Psoas muscle (tissue), 8 donors: ENCODE measurements at places on chromosomes 11 and 22.

- no peak for DNase-seq
Measured at GRCh38 chr11:102729849-102730815, 5.4 kb upstream of the MMP8 start.

DNA sequence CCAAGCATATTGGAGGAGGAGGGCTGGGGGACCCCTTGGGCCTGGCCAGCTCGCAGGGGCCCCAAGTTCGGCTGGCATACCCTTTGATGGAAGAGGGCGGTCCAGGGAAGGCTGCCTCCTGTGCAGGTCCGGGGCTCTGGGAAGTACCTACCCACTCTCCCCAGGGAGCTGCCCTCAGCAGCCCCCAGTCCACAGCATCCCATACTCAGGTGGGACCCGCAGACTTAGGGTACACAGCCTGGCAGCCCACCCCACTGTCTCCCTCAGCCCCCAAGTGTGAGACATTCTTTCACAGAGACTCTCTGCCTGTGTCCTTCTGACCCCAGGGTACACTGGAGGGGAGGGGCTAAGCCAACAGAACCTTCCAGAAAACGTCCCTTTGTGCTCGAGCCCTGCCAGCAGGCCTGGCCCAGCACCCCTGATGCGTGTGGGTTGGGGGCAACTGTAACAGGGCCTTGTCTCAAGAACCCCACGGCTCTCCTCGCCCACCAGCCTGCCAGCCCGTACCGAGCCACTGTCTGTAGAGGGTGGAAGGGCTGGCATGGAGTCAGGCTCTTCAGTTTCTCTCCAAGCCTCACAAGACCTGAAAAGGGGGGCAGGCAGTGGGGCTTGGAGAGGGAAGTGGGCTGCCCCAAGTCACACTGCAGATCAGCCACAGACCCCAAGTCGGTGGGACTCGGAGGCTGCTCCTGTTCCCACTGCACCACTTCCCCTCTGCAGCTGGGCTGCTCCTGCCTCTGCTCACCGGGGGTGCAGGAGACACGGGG, 7.0 kb upstream of the TNFRSF13C start:
- no peak for DNase-seq

DNA sequence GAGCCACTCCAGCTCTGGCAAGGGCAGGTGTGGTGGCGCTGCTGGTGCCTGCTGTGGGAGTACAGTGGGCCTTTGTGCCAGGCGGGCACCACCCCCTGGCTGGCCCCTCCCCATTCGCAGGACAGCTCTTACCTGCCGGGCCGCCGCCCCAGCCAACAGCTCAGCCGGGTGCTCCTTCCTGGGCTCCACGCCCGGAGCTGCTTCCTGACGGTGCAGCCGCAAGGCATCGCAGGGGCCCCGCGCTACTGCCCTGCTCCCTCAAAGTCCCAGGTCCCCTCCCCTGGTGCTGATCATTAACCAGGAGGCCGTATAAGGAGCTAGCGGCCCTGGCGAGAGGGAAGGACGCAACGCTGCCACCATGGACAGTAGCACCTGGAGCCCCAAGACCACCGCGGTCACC, at the start of gene SLC5A1:
Gene SLC5A1, plus strand, starts transcription at position 338 of the 400 bp plus-strand sequence. Its CDS starts 21 bp downstream, at position 359.
- DNase-seq: no peak

DNA sequence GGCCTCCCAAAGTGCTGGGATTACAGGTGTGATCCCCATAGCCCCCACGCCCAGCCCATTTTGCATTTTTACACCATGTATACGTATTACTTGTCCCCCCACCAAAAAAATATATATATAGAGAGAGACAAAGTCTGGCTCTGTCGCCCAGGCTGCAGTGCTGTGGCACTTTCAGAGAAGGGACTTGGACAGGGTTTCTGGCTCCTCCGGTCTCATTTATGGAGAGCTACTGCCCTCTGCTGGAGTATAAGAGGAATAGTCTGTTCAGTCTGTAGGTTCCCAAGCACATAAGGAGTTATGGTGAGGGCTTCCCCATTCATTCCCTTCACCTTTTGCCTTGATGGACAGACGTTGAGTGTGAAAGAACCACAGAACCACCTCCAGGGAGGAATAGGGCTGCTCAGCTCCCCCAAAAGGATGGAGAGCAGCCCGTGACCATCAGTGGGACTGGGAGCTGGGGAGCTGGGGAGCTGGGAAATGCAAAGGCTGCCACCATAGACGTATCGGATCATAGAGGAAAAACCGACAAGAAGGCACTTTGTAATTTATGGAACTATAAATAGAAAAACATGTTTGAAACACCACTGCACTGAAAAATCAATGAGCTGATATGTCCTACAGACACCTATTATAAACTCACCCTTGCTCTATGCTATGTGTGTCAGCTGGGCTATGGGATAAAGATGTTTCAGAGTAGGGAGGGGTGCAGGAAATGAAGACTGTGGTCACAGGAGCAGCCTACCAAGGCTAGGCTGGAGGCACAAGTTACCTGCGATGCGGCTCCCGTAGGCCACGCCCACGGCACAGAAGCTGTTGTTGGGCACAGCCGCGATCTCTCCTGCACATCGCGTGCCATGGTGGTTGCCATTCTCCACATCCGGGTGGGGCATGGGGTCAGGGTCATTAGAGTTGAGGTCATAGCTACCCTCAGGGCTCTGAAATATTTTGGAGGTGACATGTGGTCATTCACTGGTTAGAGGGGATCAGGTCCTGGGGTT, 5.2 kb downstream of the PCSK7 start:
- no peak for DNase-seq

- DNase-seq: no peak
Measured at GRCh38 chr11:103434073-103434411, 324.8 kb downstream of the DYNC2H1 start.

DNA sequence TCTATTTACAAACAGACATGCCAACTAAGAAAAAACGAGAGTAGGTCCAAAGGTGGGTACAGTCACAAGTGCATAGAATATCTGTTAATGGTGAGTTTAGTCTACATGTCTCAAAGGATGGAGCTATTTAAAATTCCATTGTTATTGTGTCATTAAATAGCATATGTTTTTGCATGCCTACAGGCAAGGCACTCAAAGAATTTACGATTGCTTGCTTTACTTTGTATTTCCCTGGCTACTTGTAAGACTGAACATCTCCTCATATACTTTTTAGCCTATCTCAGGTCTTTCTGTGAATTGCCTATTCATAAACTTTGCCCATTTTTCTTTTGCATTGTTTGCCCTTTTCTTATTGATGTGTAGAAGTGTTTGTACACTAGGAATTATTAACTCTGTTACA, 39.7 kb downstream of the DEUP1 start:
- no peak for DNase-seq
